Stimulated activated CD8-positive, alpha-beta memory T cell treated with anti-CD3 and anti-CD28 coated beads, Interleukin-15, amount 100 ng/mL, for 1 hour (primary cell): ENCODE measurements at places on chromosomes 12 and 14.

DNA sequence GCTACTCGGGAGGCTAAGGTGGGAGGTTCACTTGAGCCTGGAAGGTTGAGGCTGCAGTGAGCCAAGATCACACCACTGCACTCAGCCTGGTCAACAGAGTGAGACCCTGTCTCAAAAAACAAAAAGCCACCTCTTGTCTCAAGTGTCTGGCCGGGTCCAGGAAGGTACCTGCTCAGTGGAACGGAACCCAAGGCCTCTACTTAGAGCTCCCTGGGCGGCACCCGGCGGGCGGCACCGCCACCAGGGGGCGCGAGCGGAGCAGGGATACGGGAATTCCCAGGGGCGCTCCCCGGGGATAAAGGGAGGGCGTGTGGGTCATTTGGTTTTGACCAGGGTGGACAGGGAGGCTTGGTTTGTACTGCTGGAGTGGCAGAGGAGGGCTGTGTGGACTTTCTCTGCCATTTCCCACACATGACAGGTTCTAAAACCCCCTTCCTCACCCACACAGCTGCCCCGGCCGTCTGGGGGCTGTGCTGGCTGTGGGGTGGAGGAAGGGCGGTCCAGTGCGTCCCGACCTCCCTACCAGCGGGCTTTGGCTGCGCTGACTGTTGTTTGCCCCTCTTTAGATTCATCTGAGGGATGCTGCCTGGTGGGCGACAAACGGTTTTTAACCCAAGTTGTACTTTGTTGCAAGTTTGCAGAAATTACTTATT lies 91.4 kb downstream of the SETD3 start:
- DNase-seq, result no peak

- no peak for DNase-seq
These were observed 212.1 kb downstream of the PHLDA1 start for GRCh38 chr12:75819512-75819911.

GRCh38 chr12:90075685-90076084 lies 367.0 kb upstream of the ATP2B1 start:
- DNase-seq, result no peak

GRCh38 chr14:104140463-104141331 lies 2.3 kb downstream of the KIF26A start:
- DNase-seq, result no peak

GRCh38 chr12:24561411-24561871 lies 387.5 kb downstream of the BCAT1 start:
- no peak for DNase-seq

DNA sequence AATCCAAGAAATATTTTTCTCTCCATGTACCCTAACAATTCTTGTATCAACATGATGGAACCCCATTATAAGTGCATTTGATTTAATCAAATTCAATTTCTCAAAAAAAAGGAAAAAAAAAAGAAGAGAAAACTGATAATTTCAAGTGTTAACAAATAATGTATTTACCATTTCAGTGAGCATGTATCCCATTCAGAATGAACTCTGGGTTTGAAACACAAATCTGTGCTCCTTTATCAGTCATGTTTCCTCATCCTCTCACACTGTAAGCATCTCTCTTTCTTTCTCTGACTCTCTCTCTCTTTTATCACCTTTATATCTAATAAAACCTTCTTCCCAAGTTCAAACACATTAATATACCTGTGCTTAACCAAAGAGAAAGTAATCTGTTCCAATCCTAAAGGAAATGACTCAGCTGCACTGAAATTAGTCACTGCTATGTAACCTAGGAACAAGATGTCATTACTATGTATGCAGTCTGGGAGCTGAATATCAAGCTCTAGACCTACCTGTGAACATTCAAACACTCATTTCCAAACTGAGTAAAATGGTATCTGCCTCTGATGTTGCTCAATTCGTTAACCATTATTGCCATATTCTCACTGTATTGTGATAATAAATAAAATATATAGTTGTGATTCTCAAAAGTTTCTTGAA lies 135.0 kb upstream of the LRIG3 start:
- no peak for DNase-seq

- DNase-seq, result no peak
These were observed 9.8 kb upstream of the EML5 start for GRCh38 chr14:88802596-88802995.

DNA sequence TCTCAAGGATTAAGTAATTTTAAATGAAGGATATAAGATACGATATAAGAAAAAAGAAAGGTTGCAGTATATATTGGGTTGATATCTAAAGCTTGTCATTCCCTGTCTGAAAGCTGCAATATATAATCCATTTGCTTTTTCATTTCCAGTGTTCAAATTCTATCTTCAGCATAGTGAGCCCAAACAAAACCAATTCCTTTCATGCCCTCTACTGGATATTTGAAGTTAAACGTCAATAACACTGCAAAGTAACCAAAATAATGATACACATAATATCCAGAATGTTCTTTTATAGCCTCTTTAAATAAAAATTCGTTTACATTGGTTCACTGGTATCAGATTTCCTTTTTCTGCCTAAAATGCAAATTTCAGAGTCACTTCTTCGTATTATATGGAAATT lies 64.5 kb upstream of the DAAM1 start:
- DNase-seq, result no peak

DNA sequence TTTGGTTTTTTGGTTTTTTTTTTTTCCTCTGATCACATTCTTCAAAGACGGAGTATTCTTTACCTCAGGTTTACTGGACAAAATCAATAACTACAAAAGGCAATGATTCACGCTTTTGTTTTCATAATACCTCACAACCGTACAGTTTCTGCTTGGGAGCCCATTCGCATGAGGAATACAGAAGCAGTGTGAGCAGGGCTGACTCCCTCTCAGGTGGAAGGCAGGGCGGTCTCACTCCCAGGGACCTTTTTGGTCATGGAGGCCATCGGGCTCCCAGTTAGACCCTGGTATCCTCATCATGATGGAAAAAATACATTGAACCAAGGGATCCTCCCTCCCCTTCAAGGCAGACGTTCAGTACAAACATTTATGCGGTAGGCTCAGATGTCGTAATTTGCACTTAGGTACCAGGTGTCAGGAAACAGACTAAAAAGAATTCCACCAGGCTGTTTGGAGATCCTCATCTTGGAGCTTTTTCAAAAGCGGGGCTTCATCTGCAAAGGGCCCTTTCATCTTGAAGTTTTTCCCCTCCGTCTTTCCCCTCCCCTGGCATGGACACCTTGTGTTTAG lies 19.0 kb upstream of the TIGAR start:
- no peak for DNase-seq

GRCh38 chr12:69619050-69619449 lies 8.3 kb upstream of the LRRC10 start:
- DNase-seq, result no peak

DNA sequence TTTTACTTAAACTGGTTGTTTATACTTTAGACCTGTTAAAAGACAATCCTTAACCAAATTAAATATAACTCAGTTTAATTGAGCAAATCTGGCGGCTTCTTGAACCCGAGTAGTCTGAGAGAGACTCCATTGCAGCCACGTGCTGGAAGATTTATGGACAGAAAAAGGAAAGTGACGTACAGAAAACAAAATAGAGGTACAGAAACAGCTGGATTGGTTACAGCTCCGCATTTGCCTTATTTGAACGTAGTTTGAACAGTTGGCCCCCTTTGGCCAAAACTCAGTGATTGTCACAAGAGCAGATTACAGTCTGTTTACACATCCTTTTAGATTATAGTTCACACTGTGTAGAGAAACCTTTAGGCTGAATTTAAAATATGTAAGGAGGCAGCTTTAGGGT lies 155.9 kb downstream of the RAD51B start:
- no peak for DNase-seq

DNA sequence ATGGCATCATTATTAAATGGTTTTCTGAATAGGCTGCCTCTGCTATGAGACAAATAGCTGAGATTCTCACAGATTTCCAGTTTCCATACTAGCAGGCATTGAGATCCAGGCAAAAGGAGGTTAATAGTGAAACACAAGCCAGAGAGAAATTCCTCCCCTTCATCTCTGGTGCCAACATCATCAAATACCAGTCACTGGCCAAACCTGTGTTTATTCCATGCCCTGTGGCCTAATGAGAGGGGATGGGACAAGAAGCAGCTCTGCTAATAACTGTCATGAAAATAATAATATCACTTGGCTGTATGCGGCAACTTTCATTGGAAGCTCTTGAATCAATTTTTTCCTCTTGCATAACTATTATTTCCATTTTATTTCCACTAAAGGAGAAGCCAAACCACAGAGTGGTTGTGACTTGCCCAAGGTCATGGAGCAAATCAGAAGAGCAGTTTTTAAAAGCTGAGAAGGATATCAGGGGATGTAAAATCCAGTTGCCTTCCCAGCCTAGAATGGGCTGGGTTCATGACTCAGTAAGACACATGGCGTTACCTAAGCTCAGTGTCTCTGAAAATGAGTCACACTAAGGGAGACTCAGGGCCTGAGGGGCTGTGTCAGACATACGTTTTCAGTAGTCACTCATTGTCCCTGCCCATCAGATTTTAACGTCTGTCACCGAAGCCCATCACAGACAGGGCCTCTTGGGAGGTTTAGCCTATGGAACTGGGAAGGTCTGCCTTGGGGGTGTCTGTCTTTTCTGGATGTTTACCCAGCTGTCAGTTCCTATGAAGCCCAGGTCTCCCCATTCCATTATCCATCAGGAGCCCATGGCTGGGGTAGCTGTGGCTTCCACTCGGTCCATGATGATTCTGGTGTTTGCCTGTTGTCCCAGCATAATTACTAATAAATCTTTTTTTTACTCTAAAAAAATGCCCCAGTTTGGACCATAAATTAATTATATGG lies 208.8 kb upstream of the EEA1 start:
- no peak for DNase-seq

- no peak for DNase-seq
These were observed 209.7 kb upstream of the BMP4 start for GRCh38 chr14:54166049-54166950.

DNA sequence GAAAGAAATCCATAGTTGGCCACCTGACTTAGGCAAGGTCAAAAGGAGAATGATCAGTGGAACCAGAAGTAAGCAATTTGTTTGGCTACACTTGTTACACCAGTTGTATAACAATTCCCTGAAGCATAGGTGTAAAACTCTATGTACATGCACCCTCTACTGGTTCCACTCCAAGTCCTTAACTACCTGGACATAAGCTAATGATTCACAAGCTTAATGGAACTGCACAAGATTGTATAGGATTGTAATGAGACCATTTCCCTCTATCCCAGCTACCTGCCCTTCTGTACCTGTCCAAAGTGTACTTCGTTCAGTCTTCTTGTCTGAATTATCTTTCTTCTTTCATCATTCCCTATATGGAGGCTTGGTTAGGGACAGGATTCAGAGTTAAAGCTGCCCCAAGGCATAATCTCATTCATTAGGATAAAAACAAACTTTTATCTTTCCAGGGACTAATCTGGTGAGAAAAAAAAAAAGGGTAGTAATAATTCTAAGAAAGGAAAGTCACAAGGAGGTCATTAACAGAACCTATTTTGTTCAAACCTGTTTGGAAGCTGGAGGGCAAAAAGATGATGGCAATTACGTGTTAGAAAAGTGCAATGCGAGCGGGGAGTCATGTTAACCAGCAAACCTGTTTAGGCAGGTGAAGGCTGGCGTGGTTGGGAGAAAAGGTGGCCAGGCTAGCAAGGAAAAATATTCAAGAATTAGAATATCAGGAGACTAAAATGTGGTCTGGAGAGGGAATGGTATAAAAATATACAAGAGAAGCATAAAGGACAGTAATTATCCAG lies 2.8 kb upstream of the TMEM52B start:
- no peak for DNase-seq

- DNase-seq, result no peak
These were observed 287.4 kb downstream of the SYT1 start for GRCh38 chr12:79151956-79152355.

DNA sequence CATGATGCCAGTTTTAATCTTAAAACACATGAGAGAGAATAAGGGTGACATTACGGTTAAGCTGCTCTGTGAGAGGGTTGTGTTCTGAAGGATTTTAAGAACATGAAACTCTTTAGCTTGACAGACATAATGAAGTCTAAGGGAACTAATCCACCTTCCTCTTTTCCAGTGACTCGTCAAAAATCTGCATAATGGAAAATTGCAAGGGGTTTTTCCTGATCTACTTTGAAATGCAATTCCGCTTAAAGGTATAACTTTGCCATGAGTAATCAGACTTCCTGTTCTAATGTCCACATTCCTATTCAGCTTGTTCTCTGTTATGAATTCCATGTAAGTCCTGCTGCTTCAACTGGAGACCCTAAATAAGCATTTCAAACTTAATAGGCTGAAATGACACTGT lies at the start of gene ZNF705A:
ZNF705A (plus strand) TSS at position 171 of the 400 bp plus-strand sequence. CDS start 15,611 bp downstream, outside the sequence.
- no peak for DNase-seq

DNA sequence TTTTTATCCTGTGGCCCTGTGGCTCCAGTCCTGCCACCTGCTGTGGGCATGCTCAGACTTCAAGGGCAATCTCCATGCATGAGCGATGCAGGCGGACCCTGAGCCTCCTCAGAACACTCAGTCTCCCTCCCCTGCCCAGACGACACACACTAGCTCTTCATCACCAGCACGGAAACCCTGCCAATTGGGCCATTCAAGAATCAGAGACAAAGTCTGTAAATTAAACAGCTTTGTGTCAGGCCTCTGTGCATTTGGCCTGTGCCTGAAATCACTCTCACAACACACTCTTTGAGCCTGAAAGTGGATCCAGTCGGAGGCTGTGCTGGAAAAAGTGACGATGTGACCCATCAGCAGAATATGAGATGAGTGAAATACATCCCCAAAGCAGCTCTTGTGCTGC lies 12.5 kb downstream of the POU6F1 start:
- no peak for DNase-seq

- DNase-seq, result no peak
These were observed 638.3 kb upstream of the TBX3 start for GRCh38 chr12:115322275-115322674.

GRCh38 chr14:76926521-76927251 lies 100.5 kb downstream of the LRRC74A start:
- peak; percentile 30 for DNase-seq

- no peak for DNase-seq
These were observed 177.5 kb downstream of the DACT1 start for GRCh38 chr14:58815161-58815701.

GRCh38 chr14:29458547-29458946 lies 469.1 kb downstream of the PRKD1 start:
- DNase-seq, result no peak
